ENCODE measurements at places on chromosomes 12 and 14. TPM values are rescaled to one million over a fixed set of nuclear protein-coding genes. Genes with fewer than 3 reads are reported as not detected.
A peak's percentile ranks its signal among the peaks of the same experiment; 100 is the strongest.

GRCh38 chr12:82517027-82517426, 158.7 kb downstream of the METTL25 start:
- no peak for DNase-seq

- no peak for DNase-seq
These were observed 55.9 kb downstream of the ZFC3H1 start for GRCh38 chr12:71607494-71608330.

A2M gene
- 165 TPM for polyA plus RNA-seq

- DNase-seq = no peak
These were observed 10.2 kb downstream of the BICD1 start for GRCh38 chr12:32116897-32117296.

GRCh38 chr14:98321841-98322240, 950.2 kb downstream of the BCL11B start:
- DNase-seq = no peak

- DNase-seq = no peak
These were observed 110.6 kb downstream of the DIO2 start for GRCh38 chr14:80100681-80101080.

DNA sequence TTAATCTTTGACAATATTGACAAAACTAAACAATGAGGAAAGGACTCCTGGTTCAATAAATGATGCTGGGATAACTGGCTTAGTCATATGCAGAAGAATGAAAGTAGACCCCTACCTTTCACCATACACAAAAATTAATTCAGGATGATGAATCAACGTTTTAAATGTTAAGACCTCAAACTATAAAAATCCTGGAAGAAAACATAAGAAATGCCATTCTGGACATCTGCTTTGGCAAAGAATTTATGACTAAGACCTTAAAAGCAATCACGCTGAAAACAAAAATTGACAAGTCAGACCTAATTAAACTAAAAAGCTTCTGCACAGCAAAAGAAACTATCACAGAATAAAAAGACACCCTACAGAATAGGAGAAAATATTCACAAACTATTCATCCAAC, 97.4 kb downstream of the LMNTD1 start:
- no peak for DNase-seq

- DNase-seq = no peak
These were observed 17.2 kb downstream of the WSCD2 start for GRCh38 chr12:108146035-108146893.

DNA sequence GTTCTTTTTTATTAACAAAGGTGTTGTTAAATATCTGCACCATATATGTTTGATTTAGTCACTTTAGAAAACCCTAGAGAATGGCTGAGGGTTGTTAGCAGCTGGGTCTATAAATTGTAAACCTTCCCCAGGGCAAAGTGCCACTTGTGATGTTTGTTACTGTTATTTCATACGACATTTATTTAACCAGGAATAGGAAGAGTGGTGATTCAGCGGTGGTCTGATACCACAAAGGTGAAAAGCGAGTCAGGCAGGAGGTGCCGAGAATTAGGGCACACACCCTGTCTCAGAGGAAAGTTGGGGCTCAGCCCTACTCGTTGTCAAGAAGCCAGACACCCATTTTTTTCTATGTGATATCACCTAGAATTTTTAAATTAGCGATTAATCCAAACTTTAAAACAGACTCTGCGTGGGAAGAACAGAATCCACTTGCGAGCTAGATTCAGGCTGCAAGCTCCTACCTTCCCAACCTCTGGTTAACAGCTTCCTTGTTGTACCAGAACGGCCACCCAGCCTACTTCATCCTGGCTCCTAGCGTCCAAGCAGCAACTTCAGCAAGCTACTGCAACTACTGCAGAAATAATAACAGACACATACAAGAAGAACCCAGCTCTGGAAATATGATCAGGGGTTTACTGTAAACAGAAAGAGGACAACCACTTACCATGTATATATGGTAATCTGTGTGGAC, 126.7 kb downstream of the TMEM132D start:
- no peak for DNase-seq

DNA sequence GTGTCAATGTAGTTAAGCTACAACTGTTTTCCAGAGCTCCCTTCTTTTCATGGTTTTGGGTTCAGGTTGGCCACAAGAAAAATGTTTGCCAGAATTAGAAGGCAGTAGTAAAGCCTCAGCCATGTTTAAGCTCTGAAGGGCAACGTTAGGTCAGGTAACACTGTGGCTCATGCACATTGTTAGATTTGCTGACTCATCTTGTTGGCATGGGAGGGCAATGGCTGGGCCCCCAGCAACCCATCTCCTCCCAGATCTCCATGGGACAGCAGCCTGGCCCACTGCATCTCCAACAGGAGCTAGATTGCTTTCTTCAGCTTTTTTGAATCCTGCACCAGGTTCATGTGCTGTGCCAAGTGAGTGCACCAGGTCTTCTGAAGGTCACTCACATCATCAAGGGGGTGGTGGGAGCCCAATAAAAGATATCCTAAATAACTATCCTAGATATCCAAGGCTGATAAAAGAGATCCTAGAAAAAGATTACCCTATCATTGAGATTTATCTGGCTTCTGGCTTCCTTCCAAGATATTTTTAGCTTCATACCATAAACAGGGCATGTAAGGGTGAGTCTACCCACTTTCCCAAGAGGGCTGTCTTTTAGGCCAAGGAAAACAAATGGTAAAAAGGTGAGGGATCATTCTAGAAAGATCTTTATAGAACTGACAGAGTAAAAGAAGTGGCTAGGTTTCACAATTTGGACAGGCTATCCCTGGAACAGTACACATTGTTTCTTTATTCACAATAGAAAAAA, 28.9 kb downstream of the PTGER2 start:
- no peak for DNase-seq

FOXN4 gene
- not detected for polyA plus RNA-seq

DIO2 gene
- polyA plus RNA-seq = 0.48 TPM

GRCh38 chr14:75991753-75992152, 6.2 kb downstream of the IFT43 start:
- DNase-seq = no peak

DNA sequence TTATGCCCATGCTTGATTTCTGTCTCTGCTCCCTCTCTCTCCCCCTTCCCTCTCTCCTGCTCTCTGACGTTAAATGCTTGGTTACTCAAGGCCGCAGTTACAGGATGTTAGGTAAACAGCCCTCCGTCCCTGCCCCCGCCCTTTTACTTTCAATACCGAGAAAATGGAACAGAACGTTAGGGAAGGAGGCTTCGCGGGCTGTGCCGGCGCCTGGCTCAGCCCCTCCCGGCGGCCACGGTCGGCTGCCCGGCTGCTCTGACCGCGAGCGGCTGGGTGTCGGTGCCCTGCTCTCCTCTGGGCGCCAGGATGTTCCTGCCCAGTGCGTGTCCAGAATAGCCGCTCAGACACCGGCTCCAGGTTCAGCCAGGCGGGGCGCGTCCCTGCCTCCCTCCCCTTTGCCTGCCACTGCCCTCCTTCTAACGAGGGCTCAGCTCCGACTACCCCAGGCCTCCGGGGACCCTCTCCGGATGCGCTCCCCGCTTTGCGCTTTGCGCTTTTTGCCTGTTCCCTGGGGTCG, 166.1 kb downstream of the ADCK1 start:
- peak; percentile 59 for DNase-seq

DNA sequence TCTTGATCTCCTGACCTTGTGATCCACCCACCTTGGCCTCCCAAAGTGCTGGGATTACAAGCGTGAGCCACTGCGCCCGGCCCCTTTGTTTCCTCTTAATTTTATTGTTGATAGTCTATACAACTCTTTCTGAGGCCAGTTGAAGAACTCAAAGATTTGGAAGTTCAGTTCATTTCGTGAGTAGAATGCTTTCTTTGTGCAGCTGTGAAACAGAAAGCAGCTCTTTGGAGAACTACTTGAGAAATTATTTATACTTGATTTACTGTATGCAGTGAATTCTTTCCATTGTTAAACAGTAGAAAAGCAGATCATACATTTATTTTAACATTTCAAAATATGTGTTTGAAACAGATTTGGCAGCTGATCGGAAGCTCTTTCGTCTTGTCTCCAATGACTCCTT, 69.3 kb downstream of the PCNX1 start:
- no peak for DNase-seq

- DNase-seq = no peak
These were observed 426.9 kb upstream of the MIS18BP1 start for GRCh38 chr14:45679853-45680252.

- DNase-seq = no peak
These were observed 8.9 kb upstream of the EEA1 start for GRCh38 chr12:92938018-92938417.

- no peak for DNase-seq
These were observed 1.5 kb downstream of the TRIAP1 start for GRCh38 chr12:120444676-120445075.

PLEKHH1 gene
- polyA plus RNA-seq = 4.0 TPM

CLEC4D gene
- not detected for polyA plus RNA-seq

DNA sequence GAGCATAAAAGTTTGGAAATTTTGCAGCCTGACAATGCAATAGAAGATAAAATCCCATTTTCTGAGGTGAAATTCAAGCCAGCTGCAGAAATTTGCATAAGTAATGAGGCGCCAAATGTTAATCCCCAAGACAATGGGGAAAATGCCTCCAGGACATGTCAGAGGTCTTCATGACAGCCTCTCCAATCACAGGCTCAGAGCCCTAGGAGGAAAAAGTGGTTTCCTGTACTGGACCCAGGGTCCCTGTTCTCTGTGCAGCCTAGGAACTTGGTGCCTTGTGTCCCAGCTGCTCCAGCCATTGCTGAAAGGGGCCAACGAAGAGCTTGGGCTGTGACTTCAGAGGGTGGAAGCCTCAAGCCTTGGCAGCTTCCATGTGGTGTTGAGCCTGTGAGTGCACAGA, 1218.1 kb downstream of the GALC start:
- no peak for DNase-seq

DNA sequence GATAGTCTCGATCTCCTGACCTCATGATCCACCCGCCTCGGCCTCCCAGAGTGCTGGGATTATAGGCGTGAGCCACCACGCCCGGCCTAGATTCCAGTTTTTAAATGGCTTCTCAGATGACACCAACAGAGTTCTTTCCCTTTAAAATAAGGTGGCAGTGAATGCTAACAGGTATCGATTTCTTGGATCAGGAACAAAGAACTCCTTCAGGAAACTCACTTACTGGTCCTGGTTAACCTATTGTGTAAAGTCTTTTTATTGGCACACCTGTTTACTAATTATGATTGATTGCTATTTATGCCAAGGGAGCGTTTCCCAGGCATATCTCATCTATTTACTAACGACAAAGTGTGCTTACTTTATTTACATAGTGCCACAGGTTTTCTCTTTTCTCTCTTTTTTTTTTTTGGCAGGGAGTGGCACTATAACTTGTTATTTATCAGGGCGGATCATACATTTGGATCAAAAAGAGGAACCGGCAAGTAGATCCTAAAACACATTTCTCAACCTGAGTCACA, 89.7 kb downstream of the GLT1D1 start:
- no peak for DNase-seq

RASSF9 gene
- polyA plus RNA-seq = 0.95 TPM

STYK1 gene
- 0.02 TPM for polyA plus RNA-seq

DNA sequence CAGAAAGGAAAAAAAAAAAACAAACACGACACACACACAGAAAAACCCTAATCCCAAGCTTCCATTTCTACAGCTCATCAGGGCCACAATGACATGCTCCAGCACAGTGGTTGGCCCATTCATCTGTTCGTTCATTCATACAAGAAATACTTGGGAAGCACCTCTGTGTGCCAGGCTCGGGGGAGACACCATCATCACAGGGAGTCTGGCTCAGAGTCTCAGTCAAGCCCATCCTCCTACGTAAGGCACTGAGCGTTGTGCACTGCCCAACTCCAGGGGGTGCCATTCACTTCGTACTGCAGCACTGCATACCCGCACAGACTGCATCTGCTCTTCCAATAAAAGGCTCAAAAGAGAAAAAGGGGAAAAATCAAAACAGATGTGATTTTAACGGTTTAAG, 15.3 kb downstream of the VPS37B start:
- no peak for DNase-seq
